PC-3 (cell line): ENCODE measurements at places on chromosomes 7 and 10. TPM values are rescaled to one million over a fixed set of nuclear protein-coding genes. Genes with fewer than 3 reads are reported as not detected.

DNA sequence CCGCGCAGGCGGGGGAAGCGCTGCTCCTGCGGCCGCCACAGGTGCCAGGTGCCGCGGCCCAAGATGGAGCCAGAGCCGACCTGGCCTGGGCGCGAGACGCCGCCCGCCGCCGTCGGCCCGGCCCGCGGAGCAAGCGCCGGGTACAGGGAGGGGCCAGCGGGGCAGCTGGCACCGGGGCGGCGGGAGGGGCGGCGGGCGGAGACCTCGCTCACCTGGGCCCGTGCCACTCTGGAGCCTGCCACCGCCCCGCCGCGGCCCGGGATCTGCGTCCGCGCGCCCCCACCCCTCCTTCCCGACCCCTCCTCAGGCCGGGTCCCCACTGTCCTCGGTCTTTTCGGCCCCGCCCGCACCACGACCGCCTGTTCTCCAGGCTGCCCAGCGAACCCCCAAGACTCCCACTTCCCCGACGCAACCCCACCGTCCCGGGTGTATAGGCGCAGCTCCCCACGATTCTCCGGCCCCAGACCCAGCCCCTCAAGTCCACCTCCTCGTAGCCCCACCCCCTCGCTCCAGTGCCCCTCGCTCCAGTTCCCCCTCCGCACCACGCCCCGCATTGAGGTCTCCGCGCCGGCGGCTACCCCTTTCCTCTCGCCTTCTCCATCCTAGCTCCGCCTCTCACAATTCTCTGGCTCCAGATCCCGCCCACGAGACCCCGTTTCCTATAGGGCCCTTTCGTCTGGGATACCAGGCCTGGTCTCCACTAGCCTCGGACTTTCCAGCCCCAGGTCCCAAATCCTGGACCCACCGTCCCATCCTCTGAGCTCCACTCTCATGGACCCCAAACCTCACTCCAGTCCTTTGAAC is at the start of gene GPRIN2:
GPRIN2 (minus strand) TSS at position 144 of the 804 bp plus-strand sequence. CDS start 5,922 bp downstream, outside the sequence.
- peak within 1 kb of the TSS; percentile 68 for H3K4me3 ChIP-seq
- H3K4me1 ChIP-seq: no peaks in the 10 kb centered on the region; the same call in 1 of the 2 replicates
- no peak within 1 kb of the TSS for H3K27ac ChIP-seq
- no peaks in the 10 kb centered on the region for H3K36me3 ChIP-seq
- DNase-seq: peak; percentile 31
- H3K27me3 ChIP-seq: no peaks in the 10 kb centered on the region

GRCh38 chr7:128310499-128310898 is 33.2 kb downstream of the RBM28 start:
- H3K27ac ChIP-seq: no peak overlapping the region
- no peaks in the 10 kb centered on the region for H3K27me3 ChIP-seq

DNA sequence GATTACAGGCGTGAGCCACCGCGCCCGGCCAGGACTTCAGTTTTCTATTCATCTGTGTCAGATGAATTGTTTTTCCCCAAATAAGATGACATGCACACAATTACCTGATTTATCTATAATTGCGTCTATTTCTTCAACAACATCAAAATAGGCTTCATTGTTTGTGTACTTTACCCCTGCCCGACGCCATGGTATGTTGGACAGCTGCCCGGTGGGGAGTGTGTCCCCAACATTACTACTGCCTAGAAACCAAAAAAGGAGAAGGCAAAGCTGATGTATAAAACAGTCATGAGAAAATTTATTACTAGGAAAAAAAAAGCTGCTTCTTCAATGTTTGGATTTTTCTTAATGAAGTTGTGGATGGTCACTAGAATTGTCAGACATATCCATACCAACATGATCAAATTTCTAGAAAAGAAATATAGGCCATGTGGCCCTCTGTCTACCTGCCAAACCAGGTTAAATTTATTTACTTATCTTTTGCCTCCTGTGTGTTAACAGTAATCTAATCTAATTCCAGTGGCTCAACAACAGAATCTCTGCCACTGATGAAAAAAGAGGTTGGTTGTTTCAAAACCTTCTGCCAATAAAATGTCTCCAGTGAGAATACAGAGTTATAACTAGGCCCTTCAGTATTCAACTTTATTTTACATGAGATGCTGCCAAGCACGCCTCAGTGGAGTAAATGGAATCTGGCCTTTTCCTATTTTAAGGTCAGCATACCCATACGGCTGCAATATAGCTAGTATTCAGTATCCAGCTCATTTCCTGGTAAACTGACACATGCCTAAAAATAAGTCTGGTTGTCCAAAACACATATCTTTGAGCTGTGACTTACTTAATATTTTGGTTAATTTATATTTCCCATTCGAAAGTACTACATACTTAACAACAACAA is 16.5 kb downstream of the AP3M1 start:
- H3K4me3 ChIP-seq: no peak overlapping the region
- no peak overlapping the region for H3K27ac ChIP-seq
- DNase-seq: no peak
- no peaks in the 10 kb centered on the region for H3K4me1 ChIP-seq

ADD3 gene
- 25.7 and 30.3 TPM in 2 replicates for total RNA-seq

DNA sequence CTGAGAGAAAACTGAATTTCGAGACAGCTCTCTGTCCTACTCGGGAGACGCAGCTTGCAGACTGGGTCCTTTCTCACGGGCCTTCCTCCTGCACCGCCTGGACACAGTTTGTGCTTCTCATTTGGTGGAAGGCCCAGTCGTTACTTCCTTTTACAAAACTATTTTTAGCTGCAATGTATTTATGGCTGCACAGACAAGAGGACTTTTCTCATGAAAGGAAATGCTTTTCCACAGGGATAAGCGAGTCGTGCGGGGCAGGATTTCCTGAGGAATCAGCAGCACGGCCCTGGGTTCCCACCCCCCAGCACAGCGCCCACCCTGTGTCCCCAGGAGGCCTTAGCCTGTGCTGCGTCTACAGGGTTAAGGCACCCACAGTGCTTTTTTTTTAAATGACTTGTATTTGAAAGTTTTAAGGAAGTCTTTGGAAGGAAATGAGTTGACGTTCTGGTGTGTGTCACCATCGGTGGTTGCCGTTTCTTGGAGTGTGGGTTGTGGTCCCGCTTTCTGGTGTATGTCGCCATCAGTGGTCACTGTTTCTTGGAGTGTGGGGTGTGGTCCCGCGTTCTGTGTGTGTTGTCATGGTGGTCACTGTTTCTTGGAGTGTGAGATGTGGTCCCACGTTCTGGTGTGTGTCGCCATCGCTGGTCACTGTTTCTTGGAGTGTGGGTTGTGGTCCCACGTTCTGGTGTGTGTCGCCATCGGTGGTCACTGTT is 50.9 kb downstream of the INPP5A start:
- no peak overlapping the region for H3K27ac ChIP-seq
- peaks cover 24% of the 10 kb centered on the region for H3K4me1 ChIP-seq
- H3K36me3 ChIP-seq: no peaks in the 10 kb centered on the region
- H3K27me3 ChIP-seq: no peaks in the 10 kb centered on the region
- DNase-seq: no peak
- no peak overlapping the region for H3K4me3 ChIP-seq

MYPN gene
- 6.0 and 7.1 TPM in 2 replicates for total RNA-seq

DNA sequence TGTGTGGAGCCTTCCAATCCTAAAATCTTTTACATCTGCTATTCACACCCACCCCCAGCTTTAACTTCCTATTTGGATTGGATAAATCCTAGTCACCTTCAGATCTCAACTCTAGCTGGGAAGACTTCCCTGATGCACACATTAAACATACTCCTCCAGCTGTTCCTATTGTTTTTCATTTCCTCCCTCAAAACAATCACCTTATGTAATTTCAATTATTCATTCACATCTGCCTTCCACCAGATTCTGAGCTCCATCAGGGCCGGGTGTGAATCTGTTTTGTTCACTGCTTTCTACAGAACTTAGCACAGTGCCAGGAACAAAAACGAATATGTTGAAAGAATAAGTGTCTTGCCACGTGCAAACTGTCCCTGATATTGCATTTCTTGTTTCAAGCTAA is 497.4 kb downstream of the PLXDC2 start:
- no peak overlapping the region for H3K4me3 ChIP-seq
- H3K4me1 ChIP-seq: no peaks in the 10 kb centered on the region
- H3K27me3 ChIP-seq: no peaks in the 10 kb centered on the region
- DNase-seq: no peak
- no peak overlapping the region for H3K27ac ChIP-seq

DNA sequence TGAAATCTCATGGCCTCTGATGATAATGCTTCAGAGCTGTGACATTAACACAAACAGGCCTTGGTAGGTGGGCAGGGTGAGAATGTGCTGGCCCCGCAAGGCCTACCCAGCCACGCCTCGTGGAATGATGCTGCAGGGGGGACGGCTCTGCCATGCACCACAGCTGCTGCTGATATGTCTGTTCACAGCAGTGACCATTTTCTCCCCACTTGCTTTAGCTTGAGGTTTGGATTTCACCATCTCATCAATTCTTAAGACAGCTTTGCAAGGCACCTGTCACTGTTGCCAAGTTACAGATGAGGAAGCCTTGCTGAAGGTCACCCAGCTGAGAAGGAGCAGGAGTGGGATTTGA is 128.3 kb downstream of the PTPN20 start:
- DNase-seq: no peak
- no peaks in the 10 kb centered on the region for H3K4me1 ChIP-seq
- no peaks in the 10 kb centered on the region for H3K27me3 ChIP-seq
- H3K4me3 ChIP-seq: no peak overlapping the region

TMEM139 gene
- total RNA-seq: 5.2 and 6.2 TPM in 2 replicates

TWIST1 gene
- total RNA-seq: 15.7 and 22.3 TPM in 2 replicates

DNA sequence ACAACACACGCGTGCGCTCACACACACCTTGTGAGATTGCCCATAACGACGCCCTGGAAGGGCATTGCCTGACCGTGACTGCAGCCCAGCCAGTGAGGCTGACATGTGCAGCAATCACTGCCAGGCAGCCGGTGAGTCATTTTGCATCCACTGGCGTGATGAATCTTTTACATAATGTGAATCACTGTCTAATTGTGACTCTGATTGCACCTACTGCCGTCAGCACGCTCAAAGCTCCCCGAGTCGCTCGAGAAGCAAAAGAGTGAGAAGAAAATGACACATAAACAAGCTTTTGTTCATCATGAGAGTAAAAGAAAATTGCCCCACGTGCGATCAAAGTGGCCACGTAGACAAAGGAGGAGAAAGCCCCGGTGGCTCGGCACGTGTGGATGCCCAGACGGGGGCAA is 117.4 kb upstream of the PFKP start:
- H3K27me3 ChIP-seq: peaks cover 9% of the 10 kb centered on the region; the same call in 1 of the 2 replicates
- peak; percentile 50 for DNase-seq
- no peaks in the 10 kb centered on the region for H3K36me3 ChIP-seq
- no peak overlapping the region for H3K4me3 ChIP-seq
- H3K27ac ChIP-seq: no peak overlapping the region

GRCh38 chr10:98323221-98324164 is 55.5 kb upstream of the LOXL4 start:
- H3K27ac ChIP-seq: peak overlapping the region; percentile 14; the same call in 1 of the 2 replicates
- no peaks in the 10 kb centered on the region for H3K36me3 ChIP-seq
- peaks cover 29% of the 10 kb centered on the region for H3K4me1 ChIP-seq
- no peak overlapping the region for H3K4me3 ChIP-seq
- DNase-seq: peak; percentile 94

GRCh38 chr7:42493436-42494198 is 256.6 kb upstream of the GLI3 start:
- no peaks in the 10 kb centered on the region for H3K27me3 ChIP-seq
- H3K4me3 ChIP-seq: peak overlapping the region; percentile 68
- no peak overlapping the region for H3K27ac ChIP-seq

GRCh38 chr10:58647376-58648112 is 134.9 kb downstream of the BICC1 start:
- H3K36me3 ChIP-seq: no peaks in the 10 kb centered on the region
- no peak overlapping the region for H3K27ac ChIP-seq
- no peak overlapping the region for H3K4me3 ChIP-seq
- peak; percentile 28 for DNase-seq
- H3K27me3 ChIP-seq: peaks cover 10% of the 10 kb centered on the region
- peaks cover 13% of the 10 kb centered on the region; the same call in 1 of the 2 replicates for H3K4me1 ChIP-seq

CYP3A4 gene
- total RNA-seq: not detected in 2 replicates

LRRC18 gene
- total RNA-seq: not detected in 2 replicates

DNA sequence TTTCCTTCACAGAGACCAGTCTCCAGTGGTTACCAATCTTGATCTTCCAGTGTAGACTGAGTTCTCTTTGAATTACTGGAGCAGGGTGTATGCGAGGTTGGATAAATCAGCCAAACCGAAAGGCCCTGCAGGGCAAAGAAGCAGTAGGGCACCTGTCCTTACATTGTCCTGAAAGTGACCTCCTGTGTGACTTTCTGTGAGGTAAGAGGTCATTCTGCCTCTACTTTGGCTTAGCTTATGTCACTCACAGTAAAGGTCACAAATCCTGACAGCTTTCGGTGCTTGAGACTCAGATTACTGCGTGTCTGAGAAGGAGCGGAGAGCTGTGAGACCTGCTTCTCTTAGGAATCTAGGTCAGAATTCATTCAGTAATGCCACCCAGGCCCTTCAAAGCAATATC is 252.7 kb upstream of the ETV1 start:
- no peaks in the 10 kb centered on the region for H3K36me3 ChIP-seq
- no peak for DNase-seq
- H3K27me3 ChIP-seq: no peaks in the 10 kb centered on the region
- no peak overlapping the region for H3K4me3 ChIP-seq

SLC13A1 gene
- total RNA-seq: not detected in 2 replicates

- H3K36me3 ChIP-seq: no peaks in the 10 kb centered on the region
- no peaks in the 10 kb centered on the region for H3K27me3 ChIP-seq
- DNase-seq: peak; percentile 34
- no peaks in the 10 kb centered on the region for H3K4me1 ChIP-seq
- H3K27ac ChIP-seq: no peak overlapping the region
- no peak overlapping the region for H3K4me3 ChIP-seq
Observed at GRCh38 chr10:113319479-113319878, 233.4 kb upstream of the HABP2 start.

DNA sequence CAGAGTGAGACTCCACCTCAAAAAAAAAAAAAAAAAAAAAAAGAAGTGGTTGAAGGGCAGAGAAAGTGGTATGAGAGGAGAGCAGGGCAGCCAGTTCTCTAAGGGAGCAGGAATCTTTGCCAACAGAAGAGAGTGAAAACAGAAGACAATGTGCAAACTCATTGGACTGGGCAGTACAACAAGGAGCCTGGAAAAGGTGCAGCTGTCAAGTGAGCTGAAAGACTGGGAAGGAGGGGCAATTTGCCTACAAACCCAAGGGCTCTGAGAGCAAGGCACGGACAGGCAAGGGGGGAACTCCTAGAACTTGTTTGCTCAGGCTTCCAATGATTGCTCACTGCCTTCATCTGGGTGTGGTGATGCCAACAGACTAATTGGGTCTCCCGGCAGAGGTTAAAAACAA is 9.5 kb downstream of the ACTR1A start:
- H3K27me3 ChIP-seq: no peaks in the 10 kb centered on the region
- no peak for DNase-seq
- H3K4me1 ChIP-seq: no peaks in the 10 kb centered on the region
- no peak overlapping the region for H3K4me3 ChIP-seq
- peaks cover 5% of the 10 kb centered on the region; the same call in 1 of the 2 replicates for H3K36me3 ChIP-seq

- H3K4me3 ChIP-seq: no peak overlapping the region
- H3K36me3 ChIP-seq: no peaks in the 10 kb centered on the region
- no peak for DNase-seq
- no peaks in the 10 kb centered on the region for H3K27me3 ChIP-seq
- peaks cover 9% of the 10 kb centered on the region; the same call in 1 of the 2 replicates for H3K4me1 ChIP-seq
Observed at GRCh38 chr10:118723466-118723865, 31.3 kb downstream of the CACUL1 start.

IDI2 gene
- not detected in 2 replicates for total RNA-seq
